ENCODE measurements at places on chromosomes 11 and 22. TPM values are rescaled to one million over a fixed set of nuclear protein-coding genes. Genes with fewer than 3 reads are reported as not detected.

GRCh38 chr11:109027851-109028250 lies 363.0 kb downstream of the DDX10 start:
- H3K27me3 ChIP-seq = no peaks in the 10 kb centered on the region
- no peaks in the 10 kb centered on the region for H3K36me3 ChIP-seq
- no peak overlapping the region for H3K27ac ChIP-seq

DNA sequence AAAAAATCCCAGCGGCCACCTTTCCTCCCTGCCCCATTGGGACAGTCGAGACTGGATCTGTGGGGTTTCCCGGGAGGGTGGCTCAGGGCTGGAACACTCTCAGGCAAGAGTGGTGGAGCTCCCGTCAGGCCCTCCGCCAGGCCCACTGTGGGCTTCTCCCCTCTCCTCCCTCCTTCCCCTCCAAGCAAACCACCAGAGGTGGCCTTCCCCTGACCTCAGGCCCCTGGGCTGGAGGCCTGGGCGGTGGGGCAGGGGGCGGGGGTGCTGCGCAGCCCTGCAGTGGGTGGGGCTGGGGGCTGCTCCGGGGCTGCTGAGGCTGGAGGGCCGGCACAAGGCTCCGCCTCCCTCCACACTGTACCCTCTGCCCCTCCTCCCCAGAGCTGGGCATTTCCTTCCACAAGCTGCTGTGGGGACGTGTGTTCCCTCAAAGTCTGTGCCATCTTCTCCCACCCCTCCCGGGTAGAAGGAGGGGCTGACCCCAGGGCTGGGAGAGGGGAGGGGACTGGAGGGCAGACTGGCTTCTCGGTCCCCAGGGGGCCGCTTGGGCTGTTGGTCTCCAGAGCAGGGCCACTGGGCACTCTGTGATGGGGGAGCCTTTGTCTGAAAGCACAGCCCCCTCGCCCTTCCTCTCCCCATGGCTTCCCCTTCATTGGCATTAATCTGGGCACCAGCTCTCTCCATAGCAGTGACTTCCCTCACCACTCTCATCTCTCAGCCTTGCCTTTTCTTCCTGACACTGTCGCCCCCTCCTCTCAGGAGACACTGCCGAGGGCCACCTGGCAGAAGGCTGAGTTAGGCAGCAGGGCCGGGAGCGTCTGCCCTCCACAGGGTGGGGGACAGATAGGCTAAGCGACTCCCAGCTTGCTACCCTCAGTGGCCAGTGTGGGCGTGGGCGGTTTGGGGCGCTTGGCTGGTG lies 7.1 kb downstream of the RCOR2 start:
- H3K36me3 ChIP-seq = no peaks in the 10 kb centered on the region
- no peaks in the 10 kb centered on the region for H3K27me3 ChIP-seq
- peak overlapping the region; percentile 5 for H3K4me3 ChIP-seq

GRCh38 chr22:49367041-49367697 lies 460.5 kb downstream of the BRD1 start:
- H3K27me3 ChIP-seq = no peaks in the 10 kb centered on the region
- no peaks in the 10 kb centered on the region for H3K4me1 ChIP-seq
- no peak overlapping the region for H3K27ac ChIP-seq

DNA sequence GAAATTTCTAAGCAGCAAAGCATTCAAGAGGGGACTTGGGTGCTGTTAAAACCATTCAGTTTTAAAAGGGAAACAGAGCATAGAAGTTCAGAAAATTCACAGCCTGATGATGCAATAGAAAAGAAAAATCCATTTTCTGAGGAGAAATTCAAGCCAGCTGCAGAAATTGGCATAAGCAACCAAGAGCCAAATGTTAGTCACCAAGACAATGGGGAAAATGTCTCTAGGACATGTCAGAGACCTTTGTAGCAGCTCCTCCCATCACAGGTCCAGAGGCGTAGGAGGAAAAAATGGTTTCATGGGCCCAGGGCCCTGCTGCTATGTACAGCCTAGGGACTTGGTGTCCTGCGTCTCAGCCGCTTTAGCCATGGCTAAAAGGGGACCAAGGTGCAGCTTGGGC lies 5.5 kb upstream of the IRAG1 start:
- DNase-seq = no peak
- H3K4me3 ChIP-seq = no peak overlapping the region
- no peaks in the 10 kb centered on the region for H3K27me3 ChIP-seq
- H3K4me1 ChIP-seq = peaks cover 6% of the 10 kb centered on the region
- no peak overlapping the region for H3K27ac ChIP-seq

MYOD1 gene
- total RNA-seq = 1.4 TPM

- no peak for DNase-seq
- H3K4me1 ChIP-seq = peaks cover 23% of the 10 kb centered on the region
- no peaks in the 10 kb centered on the region for H3K27me3 ChIP-seq
Observed at GRCh38 chr11:46674463-46675287, 25.7 kb downstream of the ARHGAP1 start.

TSKU gene
- 30.2 TPM for total RNA-seq

GRCh38 chr11:27699242-27699925 lies 871 bp downstream of the BDNF start:
- H3K4me1 ChIP-seq = peaks cover 22% of the 10 kb centered on the region
- no peaks in the 10 kb centered on the region for H3K27me3 ChIP-seq
- peak overlapping the region; percentile 47 for H3K4me3 ChIP-seq
- no peak for DNase-seq
- H3K36me3 ChIP-seq = no peaks in the 10 kb centered on the region
- no peak overlapping the region for H3K27ac ChIP-seq

ACR gene
- total RNA-seq = 49.5 TPM

DNA sequence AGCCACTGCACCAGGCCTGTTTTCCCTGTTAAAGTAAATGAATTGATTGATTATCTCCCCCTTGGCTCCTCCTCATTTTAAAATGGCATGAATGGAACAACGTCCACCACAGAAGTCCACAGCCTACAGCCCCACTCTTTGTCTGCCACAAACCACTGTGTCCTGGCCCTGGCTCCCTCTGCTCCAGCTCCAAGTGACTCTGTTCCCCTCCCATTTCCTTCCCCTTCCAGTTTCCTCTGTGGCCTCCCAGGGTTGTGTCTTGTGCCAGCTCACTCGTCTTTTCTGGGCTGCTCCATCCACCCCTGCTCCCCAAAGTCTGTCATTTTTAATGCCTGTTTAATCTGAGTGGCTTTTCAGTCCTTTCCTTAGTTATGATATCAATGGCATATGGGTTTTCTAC lies 52.4 kb upstream of the CD5 start:
- H3K27ac ChIP-seq = no peak overlapping the region
- H3K36me3 ChIP-seq = no peaks in the 10 kb centered on the region
- no peak overlapping the region for H3K4me3 ChIP-seq
- no peaks in the 10 kb centered on the region for H3K27me3 ChIP-seq
- H3K4me1 ChIP-seq = no peaks in the 10 kb centered on the region

TRIM51 gene
- total RNA-seq = not detected

PARVG gene
- 9.7 TPM for total RNA-seq

DNA sequence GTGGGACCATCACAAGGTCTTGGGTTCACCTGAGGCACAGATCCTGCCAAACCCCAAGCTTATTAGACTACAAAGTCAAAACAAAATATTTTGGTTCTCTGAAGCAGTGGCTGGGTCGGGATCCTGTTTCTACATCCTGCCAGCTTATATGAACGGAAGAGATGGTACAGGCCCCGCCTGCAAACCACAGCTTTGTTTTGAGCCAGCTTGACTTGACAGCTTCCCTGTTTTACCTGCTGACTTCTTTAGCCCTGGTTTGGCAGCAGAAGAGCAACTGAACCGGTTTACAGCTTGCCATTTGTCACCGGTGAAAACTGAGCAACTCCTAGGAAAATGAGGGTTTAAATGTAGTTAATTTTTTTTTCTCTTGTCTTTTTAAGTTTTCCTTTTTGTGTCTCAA lies 11.4 kb downstream of the PACS1 start:
- no peaks in the 10 kb centered on the region for H3K27me3 ChIP-seq
- H3K4me1 ChIP-seq = peaks cover 23% of the 10 kb centered on the region
- DNase-seq = peak; percentile 51
- no peak overlapping the region for H3K4me3 ChIP-seq

ZNF195 gene
- 22.7 TPM for total RNA-seq

DNA sequence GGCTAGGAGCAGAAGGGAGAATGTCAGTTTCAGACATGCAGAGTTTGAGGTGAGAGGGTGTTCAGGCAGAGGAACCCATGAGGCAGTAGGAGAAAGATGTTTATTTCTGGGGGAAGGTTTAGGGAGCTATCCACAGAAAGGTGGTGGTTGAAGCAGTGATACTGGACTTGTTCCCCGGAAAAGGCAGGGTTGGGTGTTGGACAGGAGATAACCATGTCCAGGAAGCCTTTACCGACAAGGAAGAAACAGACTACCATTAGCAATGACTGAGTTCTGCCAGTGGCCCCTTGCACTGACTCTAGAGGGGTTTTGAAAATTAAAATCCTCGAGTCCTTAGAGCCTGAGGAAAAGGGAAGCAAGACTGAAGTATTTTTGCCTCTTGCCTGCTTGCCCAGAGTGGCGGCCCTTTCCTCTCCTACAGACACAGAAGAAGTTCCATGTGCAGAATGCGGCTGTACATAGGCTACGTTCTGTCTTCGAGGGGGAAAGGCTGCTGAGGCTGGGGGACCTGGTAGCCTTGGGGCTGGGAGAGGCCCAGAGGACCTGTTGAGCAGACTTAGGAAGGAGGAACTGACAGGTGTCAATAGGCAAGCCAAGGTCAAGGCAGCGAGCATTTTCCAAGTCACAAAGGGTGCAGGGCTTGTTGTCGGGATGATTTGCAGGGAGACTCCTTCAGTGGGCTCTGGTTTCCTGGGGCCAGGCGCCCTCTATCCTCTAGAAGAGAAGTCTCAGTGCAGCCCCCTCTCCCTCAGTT lies 146.7 kb downstream of the LDLRAD3 start:
- no peaks in the 10 kb centered on the region for H3K36me3 ChIP-seq
- no peaks in the 10 kb centered on the region for H3K4me1 ChIP-seq
- H3K4me3 ChIP-seq = no peak overlapping the region
- DNase-seq = no peak

GRCh38 chr22:48800036-48800885 lies 1027.4 kb downstream of the BRD1 start:
- H3K27me3 ChIP-seq = no peaks in the 10 kb centered on the region
- DNase-seq = no peak
- no peaks in the 10 kb centered on the region for H3K4me1 ChIP-seq

DNA sequence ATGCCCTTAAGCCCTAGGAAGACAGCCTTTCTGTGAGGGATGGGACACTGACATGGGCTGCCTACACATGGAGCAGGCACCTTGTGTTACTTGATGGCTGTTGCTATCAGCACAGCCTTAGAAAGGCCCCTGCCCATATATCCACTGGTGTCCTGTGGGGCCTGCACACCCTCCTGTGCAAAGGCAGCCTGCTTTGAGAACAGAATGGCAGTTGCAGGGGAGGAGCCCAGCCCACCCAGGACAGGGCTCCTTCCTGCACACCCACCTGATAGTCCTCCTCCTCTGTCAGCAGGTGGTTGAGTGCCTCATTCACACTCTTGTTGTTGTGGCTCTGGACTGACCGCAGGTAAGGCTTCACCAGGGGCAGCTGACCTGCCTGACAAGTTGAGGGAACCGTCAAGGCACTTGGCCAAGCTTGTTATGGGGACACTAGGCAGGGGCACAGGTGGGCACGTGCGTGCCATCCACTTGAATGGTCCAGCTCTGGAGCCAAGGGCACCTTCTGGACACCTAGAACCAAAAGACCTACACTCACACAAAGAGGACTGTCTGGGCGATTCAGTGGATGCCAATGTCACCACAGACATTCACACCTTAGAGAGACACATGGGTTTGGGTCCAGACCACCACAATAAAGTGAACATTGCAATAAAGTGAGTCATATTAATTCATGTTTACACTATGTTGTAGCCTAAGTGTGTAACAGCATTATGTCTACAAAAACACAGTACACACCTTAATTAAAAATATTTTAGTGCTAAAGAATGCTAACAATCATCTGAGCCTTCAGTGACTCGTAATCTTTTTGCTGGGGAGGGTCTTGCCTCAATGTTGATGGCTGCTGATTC lies 9.4 kb upstream of the SLC25A1 start:
- H3K4me3 ChIP-seq = no peak overlapping the region
- no peaks in the 10 kb centered on the region for H3K36me3 ChIP-seq
- no peak for DNase-seq
- H3K4me1 ChIP-seq = peaks cover 3% of the 10 kb centered on the region

- H3K27me3 ChIP-seq = no peaks in the 10 kb centered on the region
- no peak overlapping the region for H3K27ac ChIP-seq
- H3K36me3 ChIP-seq = no peaks in the 10 kb centered on the region
- peaks cover 2% of the 10 kb centered on the region for H3K4me1 ChIP-seq
- H3K4me3 ChIP-seq = no peak overlapping the region
- no peak for DNase-seq
Observed at GRCh38 chr11:86047275-86047991, 21.5 kb downstream of the PICALM start.

PHETA2 gene
- total RNA-seq = 2.8 TPM

MS4A4A gene
- total RNA-seq = 2.0 TPM

GRCh38 chr11:110955776-110956175 lies 243.5 kb upstream of the ARHGAP20 start:
- no peak overlapping the region for H3K27ac ChIP-seq
- peaks cover 14% of the 10 kb centered on the region for H3K4me1 ChIP-seq
- no peak overlapping the region for H3K4me3 ChIP-seq

DNA sequence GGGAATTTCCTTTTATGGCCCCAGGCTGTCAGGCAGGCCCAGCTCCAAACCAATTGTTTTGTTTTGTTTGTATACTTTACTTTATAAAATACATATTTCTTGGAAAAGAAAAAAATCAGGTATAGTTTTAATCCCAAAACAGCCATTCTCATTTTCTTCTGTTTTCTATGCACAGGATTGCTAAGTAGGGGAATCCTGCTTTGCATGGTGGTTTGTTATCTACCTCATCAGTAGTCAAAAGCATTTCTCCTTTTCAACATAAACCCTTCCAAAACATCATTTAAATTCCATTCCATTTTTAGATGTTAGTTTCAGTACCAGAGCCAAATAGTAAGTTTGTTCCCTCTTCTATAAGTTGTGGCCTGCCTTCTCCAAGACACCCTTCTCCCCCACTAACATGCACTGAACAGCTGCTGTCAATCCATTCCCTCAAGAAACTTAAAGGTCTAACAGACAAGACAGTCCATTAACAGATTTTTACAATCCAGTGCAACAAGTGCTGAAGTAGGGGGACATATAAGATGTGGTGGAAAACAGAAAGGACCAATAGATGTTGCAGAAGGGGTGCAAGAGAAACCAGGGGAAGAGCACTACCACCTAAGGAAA lies 3.7 kb downstream of the ILK start:
- H3K36me3 ChIP-seq = no peaks in the 10 kb centered on the region
- DNase-seq = no peak
- peak overlapping the region; percentile 85 for H3K27ac ChIP-seq
- H3K4me3 ChIP-seq = no peak overlapping the region

DNA sequence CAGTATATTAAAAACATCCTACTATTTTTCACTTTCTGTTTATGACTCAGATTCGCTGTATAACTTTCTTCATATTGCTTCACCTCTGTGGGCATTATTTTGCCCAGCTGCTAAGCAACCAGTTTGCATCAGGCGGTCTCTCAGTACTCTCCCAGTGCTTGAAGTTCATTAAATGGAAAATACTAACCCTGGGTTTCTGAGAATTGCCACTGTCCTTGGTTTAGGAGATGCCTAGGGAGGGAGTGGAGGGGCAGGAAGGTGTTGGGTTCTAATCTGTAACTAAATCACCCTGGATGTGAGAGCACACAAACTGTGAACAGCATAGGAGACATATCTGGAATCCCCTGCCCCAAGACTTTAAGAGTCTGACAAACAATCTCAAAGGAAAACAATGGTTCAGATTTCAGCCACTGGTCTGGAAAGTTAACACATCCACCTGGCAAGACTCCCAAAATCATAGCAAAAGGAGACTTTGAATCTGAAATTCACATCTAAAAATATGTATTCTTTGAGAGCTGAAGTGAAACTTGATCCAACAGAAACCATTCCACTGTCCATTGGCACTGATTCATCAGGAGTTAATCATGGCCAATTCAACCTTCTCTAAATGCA lies 540.0 kb downstream of the SOX6 start:
- H3K27ac ChIP-seq = no peak overlapping the region
- DNase-seq = no peak
- no peaks in the 10 kb centered on the region for H3K36me3 ChIP-seq
- no peaks in the 10 kb centered on the region for H3K27me3 ChIP-seq

HEPHL1 gene
- total RNA-seq = 0.24 TPM
